ENCODE measurements at places on chromosomes 2 and 18.

DNA sequence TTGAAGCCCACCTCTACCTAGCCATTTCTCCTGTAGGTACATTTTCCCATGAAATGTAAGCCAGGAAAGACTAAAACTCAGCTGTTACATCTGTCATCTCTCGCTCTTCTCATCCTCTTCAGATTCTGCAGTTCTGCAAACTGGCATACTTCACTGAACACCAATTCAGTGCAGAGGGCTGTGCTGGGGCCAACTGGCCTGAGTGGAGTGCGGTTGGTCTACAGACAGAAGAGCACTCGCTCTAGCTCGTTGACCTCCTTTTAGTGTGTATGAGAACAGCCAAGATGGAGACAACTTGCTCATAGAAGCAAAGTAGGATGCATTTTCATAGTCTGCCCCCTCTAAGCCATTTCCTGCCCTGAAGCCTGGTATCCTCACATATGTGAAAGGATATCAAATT lies 862.6 kb downstream of the BCL11A start:
- no peak for DNase-seq

GRCh38 chr2:47708801-47709499 lies 74.0 kb upstream of the MSH6 start:
- DNase-seq, result no peak

GRCh38 chr18:24560511-24560981 lies 100.1 kb downstream of the HRH4 start:
- peak; percentile 86 for DNase-seq

- no peak for DNase-seq
Observed at GRCh38 chr18:9081940-9082339, 20.6 kb upstream of the NDUFV2 start.

DNA sequence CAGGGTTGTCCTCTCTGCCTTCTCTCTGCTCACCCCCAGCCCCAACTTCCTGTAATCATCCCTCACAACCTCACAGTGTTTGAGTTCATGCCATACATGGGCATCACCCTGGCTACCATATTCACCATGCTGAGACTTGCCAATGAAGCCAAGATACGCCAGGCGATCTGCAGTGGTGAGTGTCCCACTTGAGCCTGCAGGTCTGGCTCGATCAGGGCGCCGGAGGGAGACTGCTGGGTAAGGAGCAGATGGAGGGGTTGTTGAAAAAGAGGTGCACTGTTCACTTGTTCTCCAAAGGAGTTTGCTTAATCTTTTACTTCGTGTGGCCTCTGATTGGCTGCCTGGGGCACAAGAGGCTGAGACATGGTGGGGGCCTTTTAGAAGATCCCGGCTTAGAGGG lies 14.6 kb downstream of the MROH2A start:
- DNase-seq, result no peak

GRCh38 chr2:129929321-129930290 lies 49.9 kb upstream of the RAB6C start:
- no peak for DNase-seq

GRCh38 chr18:23929362-23929930 lies 85.1 kb upstream of the TTC39C start:
- no peak for DNase-seq

DNA sequence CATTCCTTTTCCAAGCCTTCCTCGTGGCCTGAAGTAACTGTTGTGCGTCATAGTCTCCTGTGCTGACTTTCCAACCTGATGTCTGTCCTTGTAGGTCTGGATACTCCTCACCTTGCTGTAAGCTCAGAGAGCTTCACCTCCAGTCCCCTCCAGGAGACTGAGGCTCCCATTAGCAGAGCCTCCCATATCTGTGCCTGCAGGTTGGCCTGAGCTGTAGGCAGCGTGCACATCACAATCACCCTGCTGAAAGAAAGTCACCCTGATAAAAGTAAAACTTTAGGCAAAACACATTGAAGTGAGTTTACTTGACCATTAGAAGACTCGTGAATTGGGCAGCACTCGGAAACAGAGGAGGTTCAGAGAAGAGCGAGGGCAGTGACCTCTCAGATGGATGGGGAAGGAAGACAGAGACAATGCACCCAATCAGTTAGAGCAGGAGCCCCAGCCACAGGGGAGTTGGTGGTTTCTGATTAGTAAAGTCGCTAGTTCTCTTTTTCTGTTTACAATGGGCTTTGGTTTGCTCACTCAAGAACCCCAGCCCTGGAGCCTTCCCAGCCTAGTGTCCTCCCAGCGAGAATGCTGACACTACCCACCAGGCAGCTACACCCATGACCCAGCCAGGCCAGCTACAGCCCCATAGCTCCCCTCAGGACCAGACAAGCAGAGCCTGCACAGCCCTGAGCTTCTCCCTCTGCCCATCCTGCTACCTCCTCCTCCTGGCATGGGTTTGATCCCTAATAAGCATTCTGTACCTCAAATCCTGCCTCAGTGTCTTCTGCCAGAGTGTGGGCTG lies 12.1 kb upstream of the TPO start:
- DNase-seq, result no peak

DNA sequence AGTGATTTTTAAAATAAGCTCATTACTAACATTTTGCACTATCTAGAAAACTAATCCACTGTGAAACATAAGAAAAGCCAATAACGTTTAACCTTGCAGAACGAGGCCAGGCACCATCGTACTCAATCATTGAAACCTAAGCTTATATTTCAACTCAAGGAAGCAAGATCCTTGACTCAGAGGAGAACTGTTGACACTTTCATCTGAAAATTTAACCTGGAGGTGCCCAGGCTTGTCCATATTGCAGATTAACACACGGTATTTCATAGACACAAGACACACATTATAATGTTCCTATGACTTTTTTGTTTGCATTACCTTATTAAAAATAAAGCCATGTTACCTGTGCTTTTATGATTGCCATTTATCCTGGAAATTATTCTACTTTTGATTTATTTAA lies 89.6 kb downstream of the ZNF385B start:
- no peak for DNase-seq

- no peak for DNase-seq
Observed at GRCh38 chr2:200422071-200422470, 87.8 kb downstream of the KCTD18 start.

- no peak for DNase-seq
Observed at GRCh38 chr2:236001166-236001828, 166.9 kb downstream of the GBX2 start.

DNA sequence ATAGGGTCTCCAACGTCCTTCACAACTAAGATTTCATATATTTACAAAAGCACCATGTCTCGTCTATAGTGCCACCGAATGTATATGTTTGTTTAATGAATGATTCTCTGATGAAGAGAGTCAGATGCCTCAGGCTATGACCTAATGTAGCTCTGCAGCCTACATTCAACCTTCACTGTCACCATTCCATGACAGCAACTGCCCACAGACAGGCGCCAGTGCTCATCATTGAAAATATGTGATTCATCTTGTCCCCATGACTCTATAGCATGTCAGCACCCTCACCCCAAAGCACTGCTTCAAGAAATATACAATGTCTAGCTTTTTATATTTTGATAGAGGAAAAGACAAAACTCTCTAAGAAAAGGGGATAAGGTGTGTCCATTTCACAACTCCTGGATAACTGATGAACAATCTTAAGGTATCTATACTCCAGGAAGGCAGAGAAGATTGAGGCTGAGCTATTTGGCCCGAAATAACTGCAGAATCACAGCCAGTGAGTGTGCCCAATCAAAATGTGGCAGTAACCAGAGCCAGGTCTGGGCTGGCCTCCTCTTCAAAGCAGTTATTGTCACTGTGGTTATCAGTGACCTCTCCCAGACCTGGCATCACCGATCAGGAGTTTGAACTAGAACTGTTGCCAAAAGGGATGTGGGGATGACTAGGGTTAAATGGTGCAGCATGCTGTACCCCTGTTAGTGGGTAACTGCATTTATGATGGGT lies 246.6 kb downstream of the SETBP1 start:
- no peak for DNase-seq

- no peak for DNase-seq
Observed at GRCh38 chr18:76484749-76485387, 10.2 kb downstream of the ZNF516 start.

- DNase-seq, result no peak
Observed at GRCh38 chr2:10137053-10137843, 14.7 kb downstream of the RRM2 start.

DNA sequence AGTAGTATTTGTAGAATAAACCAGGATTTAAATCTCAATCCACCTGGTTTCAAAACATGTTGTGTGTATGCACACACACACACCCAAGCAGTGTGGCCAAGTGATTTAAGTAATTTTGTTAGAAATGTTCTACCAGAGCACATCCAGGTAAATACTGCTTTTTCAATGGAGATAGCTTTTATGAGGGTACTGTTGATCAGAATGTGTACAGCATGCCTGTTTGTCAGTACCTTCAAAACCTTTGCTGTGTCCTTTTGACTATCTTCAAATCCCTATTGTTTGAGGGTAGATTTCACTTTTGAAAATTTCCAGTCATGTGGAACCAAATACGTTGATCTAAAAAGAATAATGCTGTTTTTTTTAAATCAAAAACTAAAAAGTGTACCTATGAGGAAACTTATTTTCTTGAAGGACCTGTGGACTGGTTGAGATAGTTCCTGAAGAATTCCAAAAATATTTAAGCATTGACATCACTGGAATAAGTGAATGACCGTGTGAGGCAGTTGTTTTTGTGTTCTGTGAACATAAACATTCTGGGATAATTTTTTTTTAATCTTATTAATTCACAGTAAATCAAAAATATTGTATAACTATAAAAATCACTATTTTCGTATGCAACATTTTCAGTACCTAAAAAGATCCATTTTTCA lies 70.9 kb downstream of the PTRHD1 start:
- no peak for DNase-seq

GRCh38 chr2:60834270-60834717 lies 47.1 kb upstream of the REL start:
- DNase-seq, result peak; percentile 19

DNA sequence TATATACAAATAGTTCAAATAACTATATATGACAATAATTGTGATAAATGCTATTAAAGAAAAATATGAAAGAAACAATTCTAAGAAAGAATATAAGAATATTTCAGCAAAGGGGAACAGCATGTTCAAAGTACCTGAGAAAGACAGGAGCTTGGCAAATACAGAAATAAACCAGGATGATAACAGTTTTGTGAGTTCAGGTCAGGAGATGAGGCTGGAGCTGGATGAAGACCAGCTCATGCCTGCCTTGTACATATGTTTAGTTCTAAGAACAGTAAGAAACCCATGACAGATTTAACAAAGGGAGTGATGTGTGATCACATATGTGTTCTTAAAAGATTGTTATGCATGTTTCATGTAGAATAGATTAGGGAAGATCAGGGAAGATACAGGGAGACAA lies 98.2 kb downstream of the R3HDM1 start:
- DNase-seq, result no peak

DNA sequence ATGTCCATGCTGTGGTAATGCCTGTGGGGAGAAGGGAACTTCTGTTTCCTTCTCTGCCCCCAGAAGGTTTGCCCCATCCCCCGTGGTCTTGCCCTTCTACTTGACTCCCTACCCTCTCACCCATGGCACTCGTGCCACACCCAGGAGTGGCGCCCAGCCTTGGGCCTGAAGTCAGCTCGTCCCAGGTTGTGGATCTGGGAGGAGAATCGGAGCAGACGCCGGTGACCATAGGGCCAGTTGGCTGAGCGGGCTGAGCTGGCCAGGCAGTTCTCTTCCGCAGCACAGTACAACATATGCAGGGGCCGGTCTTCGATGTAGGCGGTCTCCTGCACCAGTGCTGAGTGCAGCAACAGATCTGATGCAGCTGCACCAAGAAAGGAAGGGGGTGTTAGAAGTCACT lies 4.7 kb downstream of the HTRA2 start:
- DNase-seq, result no peak

DNA sequence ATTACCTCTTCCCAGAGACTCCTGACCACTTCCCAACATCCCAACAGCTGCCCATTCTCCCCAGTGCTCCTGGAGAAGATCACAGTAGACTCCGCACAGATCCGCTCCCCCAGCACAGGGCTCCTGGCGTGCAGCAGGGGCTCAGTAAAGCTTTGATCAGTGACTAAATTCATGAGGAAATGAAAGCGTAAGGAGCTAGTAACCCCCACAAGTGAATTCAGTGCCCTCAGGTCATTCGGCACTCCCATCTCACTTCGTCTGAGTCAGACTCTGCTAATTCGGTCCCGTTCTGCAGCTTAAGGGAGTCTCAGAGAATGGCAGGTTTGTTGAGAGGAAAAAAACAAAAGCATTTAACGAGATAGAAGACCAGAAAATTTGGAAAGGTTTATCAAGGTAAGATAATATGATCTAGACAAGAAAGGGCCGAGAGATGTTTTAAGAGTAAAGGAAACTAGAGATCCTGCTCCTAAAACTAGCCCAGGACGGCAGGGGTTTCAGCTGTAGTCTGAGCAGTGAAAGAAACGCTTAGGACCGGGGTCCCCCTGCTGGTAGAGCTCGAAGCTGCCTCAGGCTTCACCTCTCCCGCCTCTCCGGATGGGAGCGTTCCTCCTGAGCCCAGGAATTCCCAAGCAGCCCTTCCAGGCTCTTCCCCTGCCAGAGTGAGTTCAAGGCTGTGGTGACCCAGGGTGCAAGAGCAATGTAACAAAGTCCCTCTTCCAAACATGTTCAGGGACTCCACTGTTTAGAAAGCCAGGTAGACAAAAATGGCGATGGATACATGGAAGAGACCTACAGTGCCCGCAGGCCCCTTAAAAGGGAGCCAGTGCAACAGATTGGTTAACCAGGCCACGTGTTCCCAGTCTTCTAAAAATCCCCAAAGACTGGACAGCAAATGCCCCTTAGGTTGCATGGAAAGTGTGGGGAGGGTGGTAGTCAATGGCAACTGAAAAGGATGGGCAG lies 127.3 kb downstream of the DNER start:
- DNase-seq, result peak; percentile 96

DNA sequence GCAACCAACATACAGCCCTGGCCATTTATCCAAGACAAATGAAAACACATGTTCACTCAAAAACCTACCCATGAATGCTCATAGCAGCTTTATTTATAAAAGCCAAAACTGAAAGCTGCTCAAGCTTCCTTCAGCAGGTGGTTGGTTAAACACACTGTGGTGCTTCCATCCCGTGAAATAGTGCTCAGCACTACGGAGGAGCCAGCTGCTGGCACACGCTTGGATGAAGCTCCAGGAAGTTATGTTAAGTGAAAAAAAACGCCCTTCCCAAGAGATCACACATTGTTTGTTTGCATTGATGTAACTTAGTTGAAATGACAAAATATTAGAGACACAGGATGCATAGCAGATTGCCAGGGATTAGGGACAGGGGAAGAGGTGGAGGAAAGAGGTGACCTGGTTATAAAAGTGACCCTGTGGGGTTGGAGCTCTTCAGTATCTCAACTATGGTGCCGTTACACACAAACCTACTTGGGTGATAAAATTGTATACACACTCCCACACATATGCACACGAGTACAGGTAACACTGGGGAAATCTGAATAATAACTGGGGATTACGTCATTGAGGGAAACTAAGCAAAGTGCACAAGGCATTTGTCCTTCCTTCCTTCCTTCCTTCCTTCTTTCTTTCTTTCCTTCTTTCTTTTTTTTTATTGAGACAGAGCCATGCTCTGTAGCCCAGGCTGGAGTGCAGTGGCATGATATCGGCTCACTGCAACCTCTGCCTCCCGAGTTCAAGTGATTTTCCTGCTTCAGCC lies 6.2 kb upstream of the ALPG start:
- no peak for DNase-seq
